Stimulated activated CD4-positive, alpha-beta T cell treated with anti-CD3 and anti-CD28 coated beads, TNF-alpha, amount 100 ng/mL, for 4 hours (primary cell): ENCODE measurements at places on chromosomes 5 and 9.

DNA sequence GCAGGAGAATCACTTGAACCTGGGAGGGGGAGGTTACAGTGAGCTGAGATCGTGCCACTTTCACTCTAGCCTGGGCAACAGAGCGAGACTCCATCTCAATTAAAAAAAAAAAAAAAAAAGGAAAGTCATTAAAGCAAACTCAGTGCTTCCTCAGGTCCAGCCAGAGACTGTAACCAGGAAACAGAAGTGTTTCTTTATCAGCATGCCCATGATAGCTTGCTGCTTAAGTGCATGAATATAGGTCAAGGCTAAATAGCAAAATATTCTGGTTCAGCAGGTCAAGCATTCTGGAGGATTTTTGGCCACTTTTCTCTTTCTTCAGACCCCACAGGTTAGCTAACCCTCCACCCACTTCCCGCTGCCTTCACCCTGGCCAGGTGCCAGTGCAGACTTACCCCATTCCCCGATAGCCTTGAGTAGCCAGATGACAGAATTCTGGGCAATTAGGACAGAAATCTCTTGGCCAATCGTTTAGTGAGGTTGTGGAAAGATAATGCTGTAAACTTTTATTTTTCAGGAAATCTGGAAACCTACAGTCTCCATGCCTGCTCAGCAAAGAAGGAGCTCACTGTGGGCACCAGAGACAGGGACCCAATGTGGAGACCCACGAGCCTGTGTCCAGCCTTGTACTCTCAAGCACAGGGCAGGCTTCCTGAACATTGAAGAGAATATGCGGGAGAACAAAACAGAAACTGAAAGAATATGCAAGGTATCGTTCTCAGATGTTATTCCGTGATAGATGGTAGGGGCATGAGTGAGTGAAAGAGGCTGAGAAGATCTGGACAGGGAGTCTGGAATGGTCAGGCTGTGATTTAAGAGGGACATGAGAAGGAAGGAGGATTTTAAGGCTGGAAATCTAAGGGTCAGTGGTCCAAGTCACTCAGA lies 4.2 kb upstream of the UGT3A2 start:
- DNase-seq = no peak

DNA sequence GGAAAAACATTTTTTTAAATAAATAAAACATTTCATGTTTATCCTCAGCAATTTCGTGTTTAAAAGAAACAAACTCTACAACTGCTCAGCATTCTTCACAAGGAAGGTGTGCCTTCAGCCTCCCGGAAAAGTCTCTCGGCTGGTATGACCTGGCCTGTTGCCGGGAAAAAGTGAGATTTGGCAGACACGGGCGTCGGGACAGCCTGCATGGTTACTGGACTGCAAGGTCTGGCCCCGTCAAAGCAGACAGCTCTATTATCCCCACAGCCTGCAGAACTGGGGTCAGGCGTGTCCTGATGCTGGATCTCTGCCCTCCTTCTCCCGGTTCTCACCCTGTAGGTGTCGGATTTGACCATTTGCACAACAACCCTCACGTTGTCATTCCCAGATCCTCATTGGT lies 120.3 kb upstream of the SPATA31C2 start:
- no peak for DNase-seq

- DNase-seq = no peak
Observed at GRCh38 chr5:178247481-178248456, 15.2 kb upstream of the PHYKPL start.

GRCh38 chr9:123834889-123835562 lies 94.9 kb downstream of the DENND1A start:
- no peak for DNase-seq

GRCh38 chr5:121189342-121190305 lies 662.1 kb upstream of the FTMT start:
- no peak for DNase-seq

DNA sequence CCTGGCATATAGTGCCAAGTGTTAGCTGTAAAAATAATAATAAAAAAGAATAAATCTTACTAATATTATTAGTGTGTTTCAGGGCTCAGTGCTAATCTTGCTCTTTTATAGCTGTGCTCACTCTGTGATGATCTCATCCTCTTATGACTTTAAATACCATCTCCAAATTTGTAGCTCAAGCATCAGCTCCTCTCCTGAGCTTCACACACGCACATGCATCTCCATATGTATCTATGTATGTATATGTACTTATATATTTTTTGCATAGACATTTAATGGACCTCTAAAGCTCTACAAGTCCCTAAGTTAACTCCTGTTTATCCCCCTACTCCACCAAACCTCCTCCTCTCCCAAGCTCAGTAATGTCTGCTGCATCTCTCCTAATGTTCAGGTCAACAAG lies 170.8 kb upstream of the NR3C1 start:
- DNase-seq = no peak

DNA sequence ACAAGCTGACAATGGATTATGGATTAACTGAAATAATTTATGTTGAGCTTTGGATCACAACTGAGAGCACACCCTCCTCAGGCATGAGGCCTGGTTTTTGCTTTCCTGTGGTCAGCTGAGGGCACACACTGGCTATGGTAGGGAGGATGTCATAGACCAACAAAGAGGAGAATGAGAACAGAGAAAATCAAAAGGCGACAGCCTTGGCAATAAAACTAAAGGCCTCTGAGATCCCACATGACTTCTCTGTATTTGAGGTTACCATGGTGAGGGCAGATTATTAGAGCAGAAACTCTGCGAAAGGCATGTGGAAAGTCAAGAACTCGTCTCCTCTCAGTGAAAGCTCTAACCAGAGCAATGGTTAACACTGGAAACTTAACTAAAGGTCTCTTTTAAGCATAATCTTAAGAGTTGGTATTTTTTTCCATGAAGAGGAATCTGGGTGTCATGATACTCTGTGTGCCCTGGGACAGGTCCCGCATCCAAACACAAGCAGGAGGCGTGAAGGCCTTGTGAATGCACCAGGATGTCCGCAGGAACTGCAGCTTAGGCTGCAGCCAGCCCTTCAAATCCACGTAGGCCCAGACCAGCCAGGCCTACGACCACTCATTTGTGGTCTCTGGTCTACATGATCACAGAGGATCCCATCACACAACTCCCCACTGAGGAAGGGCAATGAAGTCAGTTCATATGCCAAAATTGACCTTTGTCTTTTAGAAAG lies 12.4 kb upstream of the MEIKIN start:
- no peak for DNase-seq

DNA sequence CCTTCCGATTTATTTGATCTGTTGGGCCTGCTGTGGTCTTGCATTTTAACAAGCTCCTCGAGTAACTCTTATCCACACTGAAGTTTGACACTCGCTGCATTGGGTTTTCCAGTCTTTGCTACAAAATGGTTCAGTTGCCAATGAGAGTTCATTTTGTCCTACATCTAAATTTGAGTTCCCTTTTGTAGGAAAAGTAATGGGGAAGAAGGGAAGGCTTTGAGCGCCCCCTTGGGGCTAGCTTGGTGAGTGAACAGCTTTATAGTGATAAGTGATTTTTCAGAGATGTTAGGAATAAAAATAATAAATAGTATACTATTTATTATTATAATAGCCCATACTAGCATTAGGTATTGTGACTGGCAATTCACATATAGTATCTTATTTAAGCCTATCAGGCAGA lies 89.9 kb upstream of the GNAQ start:
- DNase-seq = peak; percentile 44

- DNase-seq = no peak
Observed at GRCh38 chr5:154627698-154628678, 127.2 kb upstream of the LARP1 start.

DNA sequence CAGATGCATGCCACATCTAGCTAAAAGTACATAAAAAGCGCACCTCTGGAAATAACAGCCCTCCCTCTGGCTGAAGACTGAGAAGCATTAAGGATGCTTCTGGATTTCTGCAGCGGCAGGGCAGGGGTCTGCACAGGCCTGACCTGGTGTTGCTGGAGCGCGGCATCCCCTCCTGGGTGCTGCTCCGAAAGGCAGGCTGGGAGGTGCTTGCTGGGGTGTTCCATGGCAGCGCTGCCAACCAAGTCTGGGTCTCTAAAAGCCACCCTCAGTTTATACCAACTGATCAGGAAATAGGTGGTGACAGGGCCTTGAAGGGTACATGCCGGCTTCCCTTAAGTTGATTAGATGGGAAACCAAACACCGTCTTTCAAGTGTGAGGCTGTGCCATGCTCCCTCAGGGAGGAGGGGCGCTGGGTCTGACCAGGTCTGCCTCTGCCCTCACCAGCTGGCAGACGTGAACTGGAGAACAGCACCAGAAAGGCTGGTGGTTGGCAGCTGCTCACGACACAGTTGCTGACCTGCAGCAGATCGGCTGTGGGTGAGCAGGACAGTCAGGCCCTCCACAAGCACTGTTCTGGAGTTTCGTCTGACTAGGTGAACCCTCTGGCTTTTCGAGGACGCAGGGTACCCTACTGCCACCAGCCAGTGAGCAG lies 81.6 kb downstream of the DAP start:
- DNase-seq = no peak

- DNase-seq = no peak
Observed at GRCh38 chr5:139340051-139340450, 1.6 kb upstream of the PAIP2 start.

DNA sequence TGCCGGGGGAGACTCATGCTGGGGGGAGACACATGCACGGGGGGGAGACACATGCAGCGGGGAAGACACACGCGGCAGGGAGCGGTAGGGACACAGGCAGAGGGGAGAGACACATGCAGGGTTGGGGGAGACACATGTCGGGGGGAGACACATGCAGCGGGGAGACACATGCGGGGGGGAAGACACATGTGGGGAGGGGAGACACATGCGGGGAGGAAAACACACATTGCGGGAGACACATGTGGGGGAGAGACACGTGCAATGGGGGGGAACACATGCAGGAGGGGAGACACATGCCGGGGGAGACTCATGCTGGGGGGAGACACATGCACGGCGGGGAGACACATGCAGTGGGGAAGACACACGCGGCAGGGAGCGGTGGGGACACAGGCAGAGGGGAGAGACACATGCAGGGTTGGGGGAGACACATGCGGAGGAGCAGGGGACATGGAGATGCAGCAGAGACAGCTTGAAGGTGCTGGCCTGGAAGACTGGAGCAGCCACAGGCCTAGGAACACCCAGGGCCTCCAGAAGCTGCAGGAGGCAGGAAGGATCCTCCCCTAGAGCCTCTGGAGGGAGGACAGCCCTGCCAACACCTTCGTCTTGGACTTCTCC lies 20.3 kb upstream of the OLFM1 start:
- DNase-seq = no peak

DNA sequence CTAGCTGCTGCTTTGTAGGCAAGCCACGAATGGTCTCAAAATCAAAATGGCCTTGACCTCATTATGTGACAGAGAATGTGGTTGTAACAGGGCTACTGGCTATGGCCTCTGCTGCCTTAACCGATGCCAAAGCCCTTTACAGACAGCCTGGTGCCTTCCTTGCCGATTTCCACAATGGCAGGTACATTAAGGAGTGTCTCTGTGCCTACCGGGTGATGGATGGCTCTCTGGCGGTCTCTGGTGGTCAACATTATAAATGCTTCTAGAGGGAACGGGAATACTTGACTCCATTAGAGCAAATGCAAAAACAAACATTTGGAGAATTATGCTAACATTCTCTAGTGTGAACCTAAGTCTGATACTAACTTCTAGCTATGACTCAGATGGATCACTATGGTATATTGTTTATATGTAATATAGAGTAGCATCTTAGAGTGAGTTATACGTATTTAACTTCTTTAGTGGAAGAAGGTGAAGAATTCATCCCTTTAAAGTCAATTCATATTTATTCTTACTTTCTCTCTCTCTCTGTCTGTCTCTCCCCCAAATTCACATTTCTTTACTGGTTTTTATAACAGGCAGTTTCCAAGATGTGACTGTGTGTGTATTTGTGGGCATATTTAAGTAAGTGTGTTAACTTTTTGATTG lies 52.5 kb downstream of the RPS23 start:
- DNase-seq = peak; percentile 20

- no peak for DNase-seq
Observed at GRCh38 chr5:176742246-176743105, 67.9 kb upstream of the UNC5A start.

DNA sequence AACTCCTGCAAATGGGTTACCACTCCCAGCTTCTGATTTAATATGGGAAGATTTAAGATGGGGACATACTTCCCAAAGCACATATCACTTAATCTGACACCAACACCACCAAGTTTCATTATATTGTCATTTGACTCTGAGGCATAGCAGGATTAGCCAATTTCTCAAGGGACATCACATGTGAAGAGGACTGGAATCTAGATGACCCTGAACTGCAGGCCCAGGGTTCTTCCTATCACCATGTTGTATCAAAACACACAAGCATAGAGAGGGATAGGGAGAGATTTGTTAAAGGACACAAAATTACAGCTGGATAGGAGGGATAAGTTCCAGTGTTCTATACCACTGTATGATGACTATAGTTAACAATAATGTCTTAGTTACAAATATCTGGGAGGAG lies 168.3 kb upstream of the PPP2R2B start:
- no peak for DNase-seq

DNA sequence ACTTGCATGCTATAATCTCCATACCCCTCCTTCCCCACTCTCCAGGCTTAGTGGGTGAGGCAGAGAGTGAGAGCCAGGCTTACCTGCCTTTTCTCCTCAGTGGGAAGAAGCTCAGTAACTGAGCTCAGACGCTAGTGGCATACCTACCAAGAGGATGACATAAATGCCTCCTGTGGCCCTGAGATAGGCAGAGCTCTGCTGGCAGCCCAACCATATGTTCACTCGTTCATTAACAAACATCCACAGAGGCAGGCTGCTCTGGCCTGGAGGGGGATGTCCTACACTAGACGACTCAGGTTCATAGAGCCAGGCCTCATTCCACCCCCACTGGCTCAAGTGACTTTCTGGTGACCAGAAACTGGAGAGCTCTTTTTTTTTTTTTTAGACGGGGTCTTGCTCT lies 81.3 kb downstream of the THBS4 start:
- DNase-seq = no peak

GRCh38 chr9:74498621-74499095 lies 1.5 kb downstream of the RORB start:
- DNase-seq = no peak

DNA sequence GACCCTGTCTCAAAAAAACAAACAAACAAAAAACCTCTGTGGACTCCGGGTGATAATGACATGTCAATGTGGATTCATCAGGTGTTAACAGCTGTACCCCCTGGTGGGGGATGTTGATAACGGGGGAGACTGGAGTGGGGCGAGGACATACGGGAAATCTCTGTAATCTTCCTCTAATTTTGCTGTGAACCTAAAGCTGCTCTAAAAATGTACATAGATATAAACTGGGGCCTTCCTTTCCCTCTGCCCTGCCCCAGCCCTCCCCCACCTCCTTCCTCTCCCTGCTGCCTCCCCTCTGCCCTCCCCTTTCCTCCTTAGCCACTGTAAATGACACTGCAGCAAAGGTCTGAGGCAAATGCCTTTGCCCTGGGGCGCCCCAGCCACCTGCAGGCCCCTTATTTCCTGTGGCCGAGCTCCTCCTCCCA lies 1.4 kb upstream of the CEL start:
- no peak for DNase-seq

GRCh38 chr9:111663301-111663823 lies 2.0 kb downstream of the GNG10 start:
- no peak for DNase-seq

- DNase-seq = no peak
Observed at GRCh38 chr5:172881691-172882370, 47.8 kb downstream of the ERGIC1 start.

- no peak for DNase-seq
Observed at GRCh38 chr5:159034083-159034824, 65.5 kb downstream of the EBF1 start.
